ENCODE measurements at places on chromosomes 7 and 10.

- DNase-seq, result no peak
Measured at GRCh38 chr10:49253340-49253906, 45.5 kb upstream of the C10orf71 start.

- no peak for DNase-seq
Measured at GRCh38 chr7:4058158-4058557, 623.9 kb upstream of the FOXK1 start.

GRCh38 chr10:37960591-37961137, 15.8 kb downstream of the ZNF25 start:
- DNase-seq, result no peak

GRCh38 chr7:85833066-85833465, 646.2 kb upstream of the SEMA3D start:
- DNase-seq, result no peak

GRCh38 chr10:8312079-8312478, 257.6 kb downstream of the GATA3 start:
- no peak for DNase-seq

DNA sequence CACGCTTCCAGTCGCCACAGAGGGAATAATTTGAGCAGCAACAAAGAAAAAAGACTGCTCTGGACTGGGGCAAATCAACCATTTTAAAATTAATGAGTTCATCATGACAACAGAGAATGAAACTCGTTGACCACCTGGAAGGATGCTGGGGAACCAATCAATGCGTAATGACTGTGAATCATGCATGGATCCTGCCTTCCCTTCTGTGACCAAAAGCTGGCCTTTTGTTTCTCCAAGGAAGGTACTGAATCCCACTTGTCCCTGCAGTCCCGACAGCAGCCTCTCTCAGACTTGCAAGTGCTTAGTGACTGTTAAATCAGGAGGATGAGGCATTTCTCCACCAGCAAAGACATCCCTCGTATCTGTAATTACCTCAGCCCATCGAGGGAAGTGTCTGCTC, 68.0 kb upstream of the TNS3 start:
- no peak for DNase-seq

GRCh38 chr10:79068203-79068561, 584 bp upstream of the ZMIZ1 start:
- no peak for DNase-seq

All from mesothelial cell of epicardium (in vitro differentiated cells).